Heart right ventricle (tissue), 16 donors: ENCODE measurements at places on chromosomes 12 and 14. TPM values are rescaled to one million over a fixed set of nuclear protein-coding genes. Genes with fewer than 3 reads are reported as not detected.

The RPL10L gene
- polyA plus RNA-seq, result not detected

The P2RX2 gene
- not detected for polyA plus RNA-seq

The DHH gene
- 0.37 TPM for polyA plus RNA-seq

The MUCL1 gene
- polyA plus RNA-seq, result not detected

The FOXG1 gene
- polyA plus RNA-seq, result not detected

The TEX22 gene
- 0.07 TPM for polyA plus RNA-seq
